Right atrium auricular region (tissue), 2 donors: ENCODE measurements at places on chromosomes 3 and 15. TPM values are rescaled to one million over a fixed set of nuclear protein-coding genes. Genes with fewer than 3 reads are reported as not detected.

DNA sequence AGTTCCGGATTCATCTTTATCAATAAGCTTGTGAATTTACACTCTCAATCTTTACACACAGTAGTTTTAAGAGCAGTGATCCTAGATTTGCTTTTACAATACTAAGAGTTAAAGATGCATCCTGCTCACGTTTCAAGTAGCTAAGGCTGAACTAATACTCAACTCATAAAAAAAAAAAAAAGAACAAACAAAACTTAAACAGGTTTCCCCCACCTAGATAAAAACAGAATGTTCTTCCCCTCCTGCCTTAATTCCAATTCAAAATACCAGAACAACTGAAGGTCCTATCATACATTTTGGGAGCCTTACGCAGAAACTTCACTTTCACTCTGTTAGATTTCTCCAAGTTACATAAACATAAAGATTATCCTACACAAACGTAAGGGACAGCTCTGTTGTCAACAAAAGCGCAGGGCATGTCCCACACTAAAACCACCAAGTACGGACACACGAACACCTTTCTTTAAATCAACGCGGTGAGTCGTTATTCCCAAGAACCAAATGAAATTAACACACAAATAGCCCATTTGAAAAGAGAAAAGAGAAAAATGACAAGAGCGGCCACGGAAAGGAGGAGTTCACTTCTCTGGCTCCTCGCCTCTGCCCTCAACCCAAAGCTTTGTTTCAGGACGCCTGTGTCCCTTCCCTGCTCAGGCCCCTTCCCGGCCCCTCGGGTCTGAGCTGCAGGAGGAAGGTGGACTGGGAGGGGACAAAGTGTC lies 941 bp downstream of the CBLB start:
- DNase-seq, result no peak

GRCh38 chr3:56173601-56174000 lies 294.7 kb downstream of the ERC2 start:
- no peak for DNase-seq

GRCh38 chr3:191257286-191257685 lies 58.2 kb downstream of the OSTN start:
- DNase-seq, result no peak

- DNase-seq, result no peak
Measured at GRCh38 chr3:122977746-122978466, 49.7 kb downstream of the SEMA5B start.

Gene CADM2
- total RNA-seq, result 9.5 TPM

Gene GCSAM
- 0.12 TPM for total RNA-seq

Gene MYO5C
- 2.0 TPM for total RNA-seq
